Adipocyte (in vitro differentiated cells): ENCODE measurements at places on chromosomes 16 and 17.

DNA sequence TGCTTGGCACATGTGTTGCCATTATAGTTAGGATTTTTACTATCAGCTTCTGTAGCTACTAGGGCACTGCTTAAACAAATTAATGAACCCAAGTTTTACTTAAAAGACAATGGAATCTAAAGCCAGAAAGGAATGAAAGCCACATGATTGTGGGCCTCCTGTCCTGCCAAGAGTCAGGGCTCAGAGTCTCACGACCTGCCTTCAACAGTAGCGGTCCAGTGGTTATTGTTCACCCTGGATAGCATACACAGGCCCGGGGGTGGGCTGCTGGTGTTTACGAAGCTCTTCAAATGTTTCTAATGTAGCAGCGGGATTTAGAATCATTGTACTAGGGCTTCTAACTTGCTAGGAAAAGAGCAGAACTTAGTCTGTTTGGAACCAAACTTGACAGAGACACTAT lies 7.8 kb downstream of the GABARAPL2 start:
- no peak for DNase-seq

DNA sequence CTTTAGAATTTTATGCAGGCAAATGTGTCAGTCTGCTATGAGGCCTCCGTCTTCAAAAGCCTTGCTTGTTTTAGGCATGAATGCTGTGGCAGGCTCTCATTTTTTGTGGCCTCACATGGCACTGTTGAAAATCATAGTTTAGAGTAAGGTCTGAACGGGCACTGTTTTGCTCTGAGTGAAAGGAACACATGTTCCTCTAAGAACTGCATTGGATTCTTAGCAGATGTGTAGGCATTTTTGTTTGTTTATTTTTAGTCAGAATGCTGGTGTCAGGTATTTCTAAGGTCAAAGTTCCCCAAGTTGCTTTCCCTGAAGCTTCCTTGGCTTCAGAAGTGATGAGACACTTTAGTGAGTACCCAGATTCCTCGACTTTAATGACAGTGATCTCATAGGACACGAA lies 173.7 kb downstream of the HS3ST3B1 start:
- no peak for DNase-seq

GRCh38 chr16:70678898-70679670 lies 6.8 kb downstream of the MTSS2 start:
- no peak for DNase-seq

DNA sequence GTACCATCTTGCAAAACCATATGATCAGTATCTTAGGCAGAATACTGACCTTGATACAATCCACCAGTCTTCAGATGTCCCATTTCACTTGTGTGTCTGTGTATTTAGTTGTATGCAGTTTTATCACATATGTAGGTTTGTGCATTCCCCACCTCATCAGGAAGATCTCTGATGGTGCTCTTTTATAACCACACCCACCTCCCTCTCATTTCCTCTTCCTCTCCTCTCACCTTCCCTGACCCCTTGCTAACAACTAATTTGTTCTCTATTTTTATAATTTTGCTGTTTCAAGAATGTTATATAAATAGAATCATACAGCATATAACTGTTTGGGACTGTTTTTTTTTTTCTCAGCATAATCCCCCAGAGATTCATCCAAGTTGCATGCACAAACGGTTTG lies 52.0 kb upstream of the ACSM2B start:
- DNase-seq: no peak

- DNase-seq: no peak
Observed at GRCh38 chr16:20320178-20320577, 7.1 kb downstream of the GP2 start.

DNA sequence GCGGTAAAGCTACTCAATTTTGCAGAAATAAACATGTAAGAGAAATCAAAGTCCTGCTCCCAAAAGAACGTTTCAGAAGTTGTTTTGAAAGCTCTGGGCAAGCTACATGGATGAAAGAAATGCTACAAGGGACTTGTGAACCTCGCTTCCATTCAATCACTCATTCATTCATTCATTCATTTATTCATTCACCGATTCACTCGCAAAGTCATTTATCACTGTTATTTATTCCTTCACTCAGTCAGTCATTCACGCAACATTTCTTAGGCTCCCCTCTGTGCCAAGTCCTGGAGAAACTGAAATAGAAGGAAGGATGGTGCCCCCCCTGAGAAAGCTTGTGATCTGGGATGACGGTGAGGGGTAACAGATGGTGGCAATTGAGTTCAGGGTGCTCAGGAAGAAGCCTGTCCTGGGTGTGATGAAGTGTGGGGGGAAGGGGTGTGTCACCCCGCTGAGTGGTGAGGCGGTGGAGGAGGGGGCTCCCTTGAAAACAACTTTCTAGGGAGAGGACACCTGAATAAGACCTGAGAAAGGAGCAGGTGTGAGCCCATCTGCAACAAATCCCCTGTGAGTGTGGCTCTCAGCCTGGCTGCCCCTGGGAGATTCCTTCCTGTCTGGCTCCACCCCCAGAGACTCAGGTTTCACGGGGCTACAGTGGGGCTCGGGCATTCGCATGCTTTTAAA lies 36.3 kb upstream of the PRSS54 start:
- DNase-seq: no peak

GRCh38 chr16:46620266-46621005 lies 743 bp downstream of the SHCBP1 start:
- DNase-seq: peak; percentile 24

DNA sequence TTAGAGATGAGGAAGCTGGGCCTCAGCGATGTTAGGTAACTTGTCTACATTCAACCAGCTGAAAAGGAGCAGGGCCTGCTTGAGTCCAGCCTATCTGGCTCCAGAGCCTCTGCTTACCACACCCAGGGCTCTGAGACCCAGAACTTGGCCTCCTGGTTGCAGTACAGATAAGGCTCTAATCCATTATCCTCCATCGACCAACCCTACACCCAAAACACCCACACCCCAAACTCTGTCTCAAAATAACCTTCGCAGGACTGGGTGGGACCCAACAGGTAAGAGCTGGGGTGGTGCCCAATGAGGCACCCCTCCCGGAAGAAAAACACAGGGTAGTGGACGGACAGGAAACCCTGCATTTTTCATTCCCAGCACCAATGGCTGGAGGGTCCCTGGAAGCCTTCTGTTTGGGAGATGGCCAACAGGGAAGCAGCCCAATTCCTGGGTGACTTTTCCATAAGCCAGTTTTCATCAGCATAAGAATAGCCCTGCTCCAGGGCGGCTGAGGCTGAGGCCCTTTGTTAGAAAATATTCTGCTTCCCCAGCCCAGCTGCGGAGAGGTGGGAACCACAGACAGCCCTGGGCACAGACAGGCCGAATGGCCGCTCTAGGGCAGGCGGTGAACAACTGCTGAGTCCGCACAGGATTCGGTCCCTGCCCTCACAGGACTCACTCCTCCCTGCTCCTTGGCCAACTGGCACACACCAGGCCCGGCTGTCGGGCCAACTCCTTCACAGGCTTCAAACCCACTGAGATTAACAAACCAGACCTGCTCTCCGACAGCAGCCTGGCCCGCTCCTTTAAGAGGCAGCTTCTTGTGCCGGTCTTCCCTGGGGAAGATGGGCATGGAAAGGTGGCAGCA lies 9.8 kb downstream of the SMIM5 start:
- DNase-seq: no peak

GRCh38 chr17:42253578-42253977 lies 22.6 kb downstream of the STAT5B start:
- DNase-seq: no peak

DNA sequence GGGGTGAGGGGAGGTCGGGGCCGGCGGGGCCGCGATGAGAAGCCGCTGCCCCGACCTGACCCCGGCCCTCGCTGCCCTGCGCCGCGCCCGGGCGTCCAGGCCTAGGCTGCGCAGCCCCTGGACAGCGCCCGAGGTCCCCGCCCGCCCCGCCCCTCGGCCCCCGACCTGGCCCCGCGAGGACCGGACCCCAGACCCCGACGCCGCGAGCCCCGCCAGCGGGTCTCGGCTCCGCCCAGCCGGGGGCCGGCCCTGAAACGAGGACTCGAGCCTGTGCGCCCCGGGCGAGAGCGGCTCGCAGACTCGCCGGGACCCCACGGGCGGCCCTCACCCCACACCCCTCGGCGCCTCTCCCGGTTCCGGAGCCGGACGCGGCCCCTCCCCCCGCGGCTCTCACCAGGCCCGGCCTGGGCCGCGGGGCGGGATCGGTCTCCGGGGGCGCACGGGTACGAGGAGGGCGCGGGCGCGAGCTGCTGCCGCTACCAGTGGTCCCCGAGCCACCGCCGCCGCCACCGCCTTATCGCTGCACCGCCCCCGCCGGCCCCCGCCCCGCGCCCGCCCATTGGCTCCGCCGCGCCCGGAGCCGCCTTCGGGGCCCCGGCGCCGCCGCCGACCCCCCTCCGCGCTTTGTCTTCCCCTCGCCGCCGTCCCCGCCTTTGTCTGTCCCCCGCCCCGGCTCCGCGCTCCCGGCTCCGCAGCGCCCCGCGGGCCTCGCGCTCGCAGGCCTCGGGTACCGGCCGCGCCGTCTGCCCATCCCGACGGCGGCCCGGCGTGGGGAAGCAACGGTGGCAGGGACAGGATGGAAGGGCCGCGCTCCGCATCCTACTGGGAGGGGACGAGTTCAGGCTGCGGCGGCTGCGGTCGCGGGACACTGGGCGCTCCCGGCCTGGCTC lies at the start of gene LIMD2:
Gene LIMD2 (minus strand): TSS at position 488 of the 890 bp plus-strand sequence. CDS start 827 bp downstream, outside the sequence.
- peak; percentile 76 for DNase-seq

- DNase-seq: peak; percentile 83
Observed at GRCh38 chr17:17859909-17860765, 23.4 kb upstream of the SREBF1 start.

DNA sequence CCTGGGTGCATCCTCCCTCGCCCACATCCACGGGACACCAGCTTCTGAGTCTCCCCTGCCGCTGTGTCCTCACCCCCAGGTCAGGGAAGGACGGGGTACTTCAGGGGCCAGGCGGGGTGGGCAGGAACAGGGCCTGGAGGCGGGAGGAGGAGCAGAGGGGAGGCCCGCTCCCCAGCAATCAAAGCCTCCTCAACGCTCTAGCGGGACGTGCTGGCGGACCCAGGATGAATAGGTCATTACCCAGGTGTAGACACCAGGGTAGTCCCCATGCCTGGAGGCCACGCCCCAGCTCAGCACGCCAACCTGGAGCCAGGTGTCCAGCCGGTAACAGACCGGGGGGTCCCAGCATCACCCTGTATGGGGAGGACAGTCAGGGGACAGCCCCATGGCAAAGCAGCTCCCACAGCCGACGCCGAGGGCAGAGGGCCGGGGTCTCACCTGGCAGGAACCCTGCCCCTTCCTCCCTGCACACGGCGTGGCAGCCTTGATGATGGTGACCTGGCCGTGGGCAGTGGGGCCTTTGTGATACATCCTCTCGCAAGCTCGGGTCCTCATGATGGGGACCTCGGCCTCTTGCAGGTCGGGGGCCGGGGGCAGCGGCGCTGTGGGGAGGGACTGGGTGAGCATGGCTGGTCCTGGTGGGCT lies 24.2 kb downstream of the TPSD1 start:
- DNase-seq: no peak

DNA sequence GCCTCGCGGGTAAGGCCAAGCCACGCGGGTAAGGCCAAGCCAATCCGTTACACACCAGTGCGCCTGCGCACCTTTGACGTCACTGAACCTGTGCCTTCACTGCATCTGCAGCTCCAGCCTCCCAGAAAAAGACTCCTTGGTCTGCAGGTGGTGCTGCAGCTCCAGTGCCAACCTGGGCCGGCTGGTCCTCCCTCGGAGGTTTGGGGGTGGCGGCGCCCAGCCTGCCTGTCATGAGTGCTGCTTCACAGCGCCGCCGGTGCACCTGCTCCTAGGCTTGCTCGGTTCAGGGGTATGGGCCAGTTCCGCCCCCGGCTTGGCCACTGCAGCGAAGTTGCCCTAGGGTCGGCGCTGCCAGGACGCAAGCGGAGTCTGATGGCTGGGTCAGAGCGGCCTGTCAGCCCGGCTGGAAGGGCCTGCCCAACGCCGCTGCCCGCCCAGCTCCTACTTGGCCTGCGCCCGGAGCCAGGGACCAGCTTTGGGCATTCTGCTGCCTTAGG lies 146.6 kb downstream of the USP22 start:
- DNase-seq: no peak

DNA sequence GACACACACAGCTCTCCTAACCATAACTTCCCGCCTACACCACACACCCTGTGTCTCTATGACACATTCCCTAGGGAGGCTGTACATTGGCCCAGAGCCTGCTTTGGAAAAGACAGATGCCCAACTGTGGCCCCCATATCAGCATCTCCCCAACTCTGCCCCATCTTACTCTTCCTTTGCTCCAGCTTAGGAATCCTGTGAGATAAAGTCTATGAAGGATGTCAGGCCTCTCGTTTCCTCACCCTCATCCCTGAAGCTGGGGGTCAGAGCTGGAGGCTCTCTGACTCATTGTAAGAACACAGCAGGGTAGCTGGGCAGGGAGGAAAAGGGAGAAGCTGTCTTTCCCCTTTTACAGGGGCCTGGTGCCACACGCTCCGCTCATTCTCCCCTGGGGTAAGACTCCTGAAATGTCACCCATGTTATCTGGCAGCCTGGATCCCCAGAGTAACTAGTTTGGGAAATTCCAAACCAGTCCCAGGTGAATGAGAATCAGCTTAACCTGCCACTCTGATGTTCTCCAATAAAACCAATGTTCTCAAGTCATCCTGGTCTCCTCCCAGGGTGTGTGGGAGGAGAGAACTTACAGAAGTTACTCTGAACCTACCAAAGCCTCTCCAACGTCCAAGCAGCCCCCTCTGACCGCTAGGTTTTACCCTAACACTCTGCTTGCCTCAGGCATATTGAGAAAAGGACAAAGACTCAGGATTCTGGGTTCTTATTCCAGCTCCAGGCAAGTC lies 2.8 kb downstream of the RAPGEFL1 start:
- DNase-seq: peak; percentile 66

GRCh38 chr16:84471966-84472365 lies 32.5 kb downstream of the MEAK7 start:
- no peak for DNase-seq

GRCh38 chr17:19716108-19717030 lies at the start of gene SLC47A2:
SLC47A2 (minus strand) TSS chr17:19716584; CDS start chr17:19716555, 29 bp downstream.
- DNase-seq: no peak

- DNase-seq: peak; percentile 55
Observed at GRCh38 chr16:67884-68789, 4.3 kb downstream of the RHBDF1 start.

DNA sequence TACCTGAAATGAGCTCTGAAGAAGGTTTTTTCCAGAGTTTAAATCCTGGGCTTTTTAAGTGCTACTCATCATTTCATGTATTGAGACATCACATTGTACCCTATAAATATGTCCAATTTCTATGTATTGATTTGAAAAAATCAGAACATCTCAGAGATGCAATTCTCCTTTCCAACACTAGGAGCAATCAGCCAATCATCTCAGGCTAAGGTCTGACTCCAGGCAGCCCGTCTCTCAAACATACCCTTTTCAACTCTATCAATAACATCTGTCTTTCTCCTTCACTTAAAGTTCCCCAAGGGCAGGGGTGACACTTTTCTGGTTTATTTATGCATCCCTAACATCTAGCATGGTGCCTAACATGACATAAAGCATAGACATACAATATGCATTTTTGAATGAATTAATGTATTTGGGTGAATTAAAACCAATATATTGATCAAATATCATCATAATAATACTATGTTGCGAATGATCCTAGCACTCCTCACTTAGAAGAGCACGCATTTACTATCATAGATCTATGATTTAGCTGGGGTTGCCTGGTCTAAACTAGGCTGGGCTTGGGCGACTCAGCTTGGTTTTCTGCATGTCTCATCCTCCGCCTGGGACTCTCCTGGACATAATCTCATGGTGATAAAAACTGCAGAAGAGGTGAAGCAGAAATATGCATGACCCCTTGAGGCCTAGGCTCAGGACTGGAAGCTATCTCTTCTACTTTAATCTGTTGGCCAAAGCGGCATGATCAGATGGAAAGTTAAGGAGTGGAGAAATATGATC lies 5.2 kb upstream of the CDH11 start:
- DNase-seq: peak; percentile 13
